PC-9 (cell line): ENCODE measurements at places on chromosomes 6 and 20.

DNA sequence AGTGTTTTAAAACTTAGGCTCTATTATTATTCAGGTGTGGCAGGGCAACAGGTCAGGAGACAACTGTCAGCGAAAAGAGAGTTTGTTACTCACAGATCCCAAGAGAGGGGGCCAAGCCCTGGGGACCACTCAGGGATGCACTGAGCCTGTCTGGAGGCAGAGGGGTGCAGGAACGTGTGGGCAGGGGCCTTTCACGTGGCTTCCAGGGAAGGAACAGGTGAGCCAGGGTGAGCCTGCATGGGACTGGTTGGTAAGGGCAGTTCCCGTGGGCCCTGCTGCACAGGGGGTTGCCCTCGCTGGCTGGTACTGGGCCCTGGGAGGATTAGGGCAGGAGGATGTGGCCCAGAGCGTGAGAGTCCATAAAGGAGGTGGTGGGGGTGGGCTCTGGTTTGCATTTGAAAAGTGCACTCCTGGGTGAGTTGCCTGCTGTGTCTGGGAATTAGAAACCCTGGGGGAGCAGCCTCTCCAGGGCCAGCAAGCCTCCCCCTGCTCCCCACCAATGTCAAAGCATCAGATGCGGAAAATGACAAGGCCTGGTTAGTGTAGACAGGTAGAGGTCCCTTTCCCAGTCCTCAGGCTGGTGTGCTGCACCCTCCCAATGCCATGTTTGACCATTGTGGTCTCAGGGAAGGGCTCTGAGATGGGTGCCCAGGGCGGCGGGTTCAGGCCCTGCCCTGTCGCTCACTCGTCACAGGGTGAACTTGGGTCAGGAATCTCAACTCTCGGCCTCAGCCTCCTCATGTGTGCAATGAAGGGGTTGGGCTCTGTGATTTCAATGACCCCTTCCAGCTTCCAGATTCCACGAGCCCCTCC, 127.4 kb upstream of the RPS6KA2 start:
- DNase-seq: no peak

DNA sequence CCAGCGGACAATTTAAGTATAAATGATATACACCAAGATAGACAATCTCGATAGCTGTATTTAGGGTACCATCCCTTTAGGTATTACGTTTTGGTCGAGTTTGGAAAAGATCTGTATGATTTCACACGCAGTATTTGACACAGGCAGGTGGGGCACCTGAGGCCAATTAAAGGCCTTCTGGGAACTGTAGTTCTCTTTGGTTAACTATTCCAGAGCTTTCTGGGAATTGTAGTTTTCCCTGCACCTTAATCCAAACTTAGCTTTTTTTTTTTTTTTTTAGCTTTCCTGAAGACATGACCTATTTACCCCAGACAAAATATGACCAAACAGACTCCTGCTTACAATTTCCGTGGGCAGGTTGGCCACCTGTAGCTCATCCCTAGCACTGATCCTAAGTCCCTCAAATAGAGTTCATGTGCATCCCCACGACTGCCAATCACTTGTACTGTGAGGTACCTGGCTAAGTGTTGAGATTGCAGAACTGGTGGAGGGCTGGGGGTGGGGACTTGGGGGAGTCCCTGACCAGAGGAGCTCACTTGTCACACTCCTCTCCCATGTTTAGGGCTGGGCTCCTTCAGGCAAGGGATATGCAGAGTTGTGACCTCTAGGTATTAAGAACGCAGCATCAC, 999 bp upstream of the EHMT2 start:
- DNase-seq: peak; percentile 75

- no peak for DNase-seq
Measured at GRCh38 chr6:135475292-135475886, 22.2 kb downstream of the AHI1 start.

- DNase-seq: peak; percentile 67
Measured at GRCh38 chr20:57008217-57008616, 258.2 kb downstream of the BMP7 start.

GRCh38 chr6:166853371-166854325, 102.7 kb downstream of the RNASET2 start:
- no peak for DNase-seq

DNA sequence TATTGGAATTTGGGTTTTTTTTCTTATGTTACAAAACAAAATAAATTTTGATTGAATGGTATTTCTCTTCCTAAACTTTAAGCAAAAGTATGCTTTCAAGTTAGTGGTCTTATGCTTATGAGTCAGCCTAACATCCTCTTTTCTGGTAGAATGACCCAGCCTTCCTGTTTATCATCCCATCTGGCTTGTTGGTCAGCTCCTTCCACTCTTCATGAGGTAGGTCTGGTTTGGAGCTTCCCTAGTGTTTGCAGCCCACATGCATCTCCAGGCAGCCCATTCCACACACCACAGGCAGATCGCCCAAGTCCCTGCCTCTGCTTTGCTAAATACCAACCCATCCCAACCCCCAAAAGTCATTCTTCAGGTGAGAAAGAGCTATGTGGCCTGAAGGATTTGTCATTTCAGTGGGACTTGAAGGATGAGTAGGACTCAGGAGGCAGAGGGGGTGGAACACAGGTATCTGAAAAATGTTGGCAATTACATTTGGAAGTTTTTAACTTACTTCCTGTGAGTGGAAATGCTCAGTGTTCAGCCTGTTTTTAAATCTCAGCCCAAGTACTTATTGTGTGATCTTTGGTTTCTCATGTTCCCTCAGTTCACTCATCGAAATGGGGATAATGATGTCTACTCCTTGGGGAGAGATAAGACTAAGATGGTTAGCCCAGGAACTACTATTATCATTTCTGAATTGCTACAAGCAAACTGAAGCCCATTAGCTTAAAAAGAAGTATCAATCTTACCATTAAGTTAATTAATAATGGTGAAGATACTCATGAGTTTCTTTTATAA, 294.0 kb downstream of the ADGB start:
- peak; percentile 37 for DNase-seq

DNA sequence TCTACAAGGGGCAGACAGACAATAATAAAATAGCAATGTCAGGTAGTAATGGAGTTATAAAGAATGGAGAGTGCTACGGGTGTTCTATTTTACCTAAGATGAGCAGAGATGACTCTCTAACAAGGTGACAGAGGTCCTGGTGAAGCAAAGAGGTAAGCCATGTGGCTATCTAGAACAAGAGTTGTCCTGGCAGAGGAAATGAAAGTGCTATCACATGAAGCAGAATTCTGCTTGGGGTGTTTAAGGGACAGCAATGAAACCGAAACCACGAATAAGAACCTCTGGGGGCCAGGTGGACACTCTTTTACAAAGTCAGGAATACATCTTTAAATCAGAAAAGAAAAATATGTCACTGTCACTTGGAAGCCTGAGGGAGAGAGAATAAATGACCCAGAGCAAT, 37.9 kb upstream of the IRAK1BP1 start:
- DNase-seq: no peak

- DNase-seq: no peak
Measured at GRCh38 chr6:134145786-134146185, 93.4 kb upstream of the SLC2A12 start.

DNA sequence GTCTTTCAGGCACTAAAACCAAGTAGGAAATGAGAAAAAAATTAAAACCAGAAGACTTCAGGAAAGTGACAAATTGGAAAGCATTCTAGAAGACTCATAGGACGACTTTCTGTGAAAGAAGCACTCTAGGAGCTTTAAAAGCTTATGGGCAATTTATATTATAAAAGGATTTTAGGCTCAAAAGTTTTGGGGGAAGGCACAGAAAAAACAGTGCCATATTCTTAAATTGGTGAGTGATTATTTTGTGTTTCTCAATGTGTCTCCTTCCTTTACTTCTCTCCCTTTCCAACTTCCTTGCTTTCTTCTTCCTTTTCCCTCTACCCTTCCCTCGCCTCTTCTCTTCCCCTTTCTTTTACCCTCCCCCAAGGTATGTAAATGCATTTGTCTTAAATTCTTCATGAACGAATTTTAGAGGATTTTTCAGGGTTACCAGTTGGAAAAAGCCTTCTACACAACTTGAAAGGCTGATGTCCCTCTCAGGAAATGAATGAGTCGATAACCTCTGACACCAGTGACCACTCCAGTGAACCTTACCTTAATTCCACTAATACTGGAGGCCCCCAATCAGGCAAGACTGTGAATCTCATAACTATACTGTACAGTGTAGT, 2.6 kb upstream of the LIN28B start:
- DNase-seq: no peak

DNA sequence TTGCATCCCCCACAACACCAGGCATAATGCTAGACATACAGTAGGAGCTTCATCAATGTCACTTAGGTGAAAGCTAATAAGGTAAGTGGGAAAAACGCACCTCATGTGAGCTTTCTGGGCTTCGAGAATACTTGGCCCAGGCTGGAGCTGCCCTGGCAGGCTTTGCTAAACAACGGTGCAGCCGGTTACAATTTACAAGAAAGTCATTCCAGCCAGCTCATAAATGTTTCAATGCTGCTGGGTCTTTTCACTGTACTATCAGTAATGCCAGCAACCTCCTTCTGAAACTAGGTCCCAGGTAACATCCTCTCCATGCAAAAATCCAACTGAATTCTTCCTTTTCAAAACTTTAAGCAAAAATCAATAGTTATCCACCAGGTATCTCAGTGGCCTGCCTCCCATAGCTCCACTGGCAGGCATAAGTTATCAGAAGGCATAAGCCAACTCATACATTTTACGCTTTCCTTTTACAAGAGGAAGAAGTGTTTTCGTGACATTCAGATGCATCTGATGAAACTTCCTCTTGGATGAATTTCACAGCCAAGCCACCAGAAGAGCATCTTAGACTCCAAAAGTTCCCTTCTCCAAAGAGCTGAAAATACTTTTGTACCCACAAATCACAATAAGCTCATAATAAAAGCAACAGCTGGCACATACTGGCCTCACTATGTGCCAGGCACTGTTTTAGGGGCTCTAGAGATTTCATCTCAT, 56.3 kb downstream of the RTN4IP1 start:
- DNase-seq: no peak

- no peak for DNase-seq
Measured at GRCh38 chr20:61521687-61522420, 269.8 kb downstream of the CDH4 start.
